ENCODE measurements at places on chromosomes 7 and 10.

DNA sequence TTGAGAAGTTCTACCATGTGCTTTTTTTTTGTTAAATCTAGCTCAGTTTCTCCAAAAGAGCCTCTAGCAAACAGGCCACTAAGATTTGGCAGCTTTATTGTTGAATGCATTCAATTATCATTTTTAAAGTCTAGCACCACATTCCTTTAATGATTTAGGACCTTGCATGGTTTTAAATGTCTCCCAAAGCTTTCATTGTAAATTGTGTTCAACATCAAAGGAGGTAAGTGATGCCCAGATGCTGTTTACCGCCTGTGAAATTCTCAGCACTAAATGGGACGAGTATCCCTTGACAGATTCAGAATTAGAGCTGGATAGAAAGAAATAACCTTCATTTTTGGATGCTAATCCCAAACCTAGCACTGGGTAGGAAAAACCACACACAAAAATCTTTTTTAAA is 112.1 kb upstream of the FAM204A start:
- DNase-seq = no peak

DNA sequence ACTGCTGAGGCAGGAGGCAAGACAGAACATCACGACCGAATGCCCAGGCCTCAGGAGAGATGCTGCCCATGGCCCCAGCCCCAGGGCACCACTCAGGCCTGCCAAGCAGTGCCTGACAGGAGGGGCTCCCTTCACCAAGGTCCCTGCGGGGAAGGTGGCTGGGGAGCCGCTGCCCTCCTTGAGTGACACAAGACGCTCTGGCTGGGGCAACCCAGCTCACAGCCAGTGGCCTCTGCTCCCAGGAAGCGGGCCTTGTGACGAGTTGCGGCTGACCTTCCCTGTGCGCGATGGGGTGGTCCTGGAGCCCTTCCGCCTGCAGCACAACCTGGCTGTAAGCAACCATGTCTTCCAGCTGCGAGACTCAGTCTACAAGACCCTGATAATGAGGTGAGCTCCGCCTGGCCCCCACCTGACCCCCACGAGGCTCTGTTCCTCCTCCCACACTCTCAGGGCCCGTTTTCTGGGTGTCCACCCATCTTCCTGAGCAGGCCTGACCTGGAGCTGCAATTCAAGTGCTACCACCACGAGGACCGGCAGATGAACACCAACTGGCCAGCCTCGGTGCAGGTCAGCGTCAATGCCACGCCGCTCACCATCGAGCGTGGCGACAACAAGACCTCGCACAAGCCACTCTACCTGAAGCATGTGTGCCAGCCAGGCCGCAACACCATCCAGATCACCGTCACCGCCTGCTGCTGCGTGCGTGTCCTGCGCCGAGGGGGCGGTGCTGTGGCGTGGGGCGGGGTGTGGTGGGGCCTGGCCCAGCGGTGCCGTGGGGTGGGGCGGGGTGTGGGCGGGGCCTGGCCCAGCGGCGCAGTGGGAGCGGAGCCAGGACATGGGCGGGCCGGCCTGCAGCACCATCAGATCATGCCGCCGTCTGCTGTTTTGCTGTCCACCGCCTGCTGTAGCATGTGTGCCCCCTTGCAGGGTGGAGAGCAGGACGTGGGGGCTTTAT is 12.8 kb downstream of the ZMIZ2 start:
- no peak for DNase-seq

DNA sequence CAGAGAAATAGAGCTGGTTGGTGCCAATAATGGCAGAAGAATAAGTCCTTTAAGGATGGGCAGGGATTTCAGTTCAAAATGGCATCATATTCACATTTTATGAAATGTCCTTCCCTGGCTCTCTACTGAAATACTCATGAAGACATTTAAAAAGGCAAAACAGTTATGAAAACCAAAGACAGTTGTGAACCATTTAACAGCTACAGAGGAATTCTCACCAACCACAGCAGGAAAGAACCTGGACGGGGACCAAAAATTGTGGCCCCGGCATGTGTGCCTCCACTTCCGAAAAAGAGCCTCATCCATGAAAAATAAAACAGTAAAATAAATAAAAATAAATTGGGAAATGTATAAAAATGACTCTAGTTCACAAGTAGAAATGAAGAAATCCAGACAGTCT is 539.5 kb downstream of the SUGCT start:
- no peak for DNase-seq

DNA sequence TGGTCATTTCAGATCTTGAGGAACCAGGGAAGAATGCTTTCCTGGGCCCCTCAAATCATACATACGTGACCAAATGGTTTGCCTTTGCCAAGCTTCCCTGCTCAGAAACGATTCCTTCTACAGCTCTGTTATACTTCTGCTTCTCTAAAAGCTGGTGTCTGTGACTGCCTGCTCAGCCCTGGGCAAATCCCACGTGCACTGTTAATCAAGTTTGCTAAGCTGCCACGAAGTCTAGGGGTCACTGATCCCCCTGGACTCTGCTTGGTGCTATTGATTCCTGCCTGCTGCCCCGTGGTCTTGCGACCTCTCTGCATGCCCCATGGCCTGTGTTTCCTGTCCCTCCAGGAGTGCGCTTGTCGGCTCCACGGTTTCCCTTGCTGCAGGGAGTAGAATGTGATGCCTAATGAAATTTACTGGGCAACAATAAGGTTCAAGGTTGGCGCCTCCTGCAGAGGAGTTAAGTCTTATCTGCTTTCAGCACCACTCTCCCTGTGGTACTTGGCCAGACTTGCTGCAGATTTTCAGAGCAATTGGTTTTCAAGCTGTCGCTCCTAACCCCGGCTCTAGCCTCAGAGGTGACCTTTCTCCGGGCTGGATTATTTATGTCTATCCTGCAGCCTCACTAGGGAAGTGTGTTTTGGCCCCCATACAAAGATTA is 201.6 kb upstream of the FZD8 start:
- no peak for DNase-seq

DNA sequence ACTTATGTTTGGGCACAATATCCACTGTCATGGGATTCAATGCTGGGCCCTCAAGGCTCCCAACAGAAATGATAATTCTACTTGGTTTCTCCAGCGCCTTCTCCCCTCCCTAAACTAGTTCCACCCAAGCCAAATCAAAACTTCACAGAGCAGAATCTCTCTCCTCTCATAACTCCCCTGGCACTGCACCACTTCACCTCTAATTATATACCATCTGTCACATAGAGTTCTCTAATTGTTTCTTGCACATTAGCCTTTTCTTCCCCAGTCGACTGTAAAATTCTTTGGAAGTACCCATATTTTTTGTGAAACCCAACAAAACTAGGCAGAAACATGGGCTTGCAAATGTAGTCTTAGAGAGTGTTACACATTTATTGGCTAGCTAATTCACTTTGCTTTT is 8.1 kb downstream of the SGMS1 start:
- no peak for DNase-seq

- DNase-seq = no peak
Measured at GRCh38 chr10:74432841-74433594, 282.0 kb downstream of the ADK start.

GRCh38 chr7:111785076-111785475 is 222.8 kb upstream of the IMMP2L start:
- DNase-seq = no peak

DNA sequence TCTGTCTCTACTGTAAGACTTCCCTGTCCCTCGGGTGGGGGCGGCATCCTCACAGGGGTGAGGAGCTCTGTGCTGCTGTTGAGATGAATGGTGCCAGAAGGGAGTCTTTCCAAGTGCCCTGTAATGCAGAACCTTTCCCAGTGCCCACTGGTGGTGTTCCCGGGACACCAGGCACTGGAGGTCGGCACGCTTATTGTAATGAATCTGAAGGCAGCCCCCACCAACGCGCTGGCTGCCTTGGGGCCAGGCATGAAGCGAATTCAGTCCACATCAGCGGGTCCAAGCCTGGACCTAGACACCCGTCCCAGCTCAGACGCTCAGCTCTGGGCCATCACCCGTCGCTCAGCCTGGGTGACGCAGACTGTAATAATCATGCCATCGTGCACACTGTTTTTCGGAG is 592.9 kb downstream of the DNAJB6 start:
- DNase-seq = no peak

DNA sequence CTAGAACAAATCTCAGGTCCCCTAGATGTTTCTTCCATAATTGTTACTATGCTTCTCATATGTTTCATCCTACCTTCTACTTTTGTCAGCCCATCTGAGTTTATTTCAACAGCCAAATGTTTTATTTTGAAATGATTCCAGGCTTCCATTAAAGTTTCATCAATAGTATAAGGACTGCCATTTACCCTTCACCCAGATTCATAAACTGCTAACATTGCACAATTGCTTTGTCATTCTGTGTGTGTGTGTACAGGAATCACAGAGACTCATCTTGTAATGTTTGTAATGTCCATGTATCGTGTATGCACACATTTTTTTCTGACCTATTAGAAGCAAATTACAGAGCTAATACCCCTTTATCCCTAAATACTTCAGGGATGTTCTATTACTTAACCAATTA is 25.5 kb downstream of the MMRN2 start:
- DNase-seq = no peak

DNA sequence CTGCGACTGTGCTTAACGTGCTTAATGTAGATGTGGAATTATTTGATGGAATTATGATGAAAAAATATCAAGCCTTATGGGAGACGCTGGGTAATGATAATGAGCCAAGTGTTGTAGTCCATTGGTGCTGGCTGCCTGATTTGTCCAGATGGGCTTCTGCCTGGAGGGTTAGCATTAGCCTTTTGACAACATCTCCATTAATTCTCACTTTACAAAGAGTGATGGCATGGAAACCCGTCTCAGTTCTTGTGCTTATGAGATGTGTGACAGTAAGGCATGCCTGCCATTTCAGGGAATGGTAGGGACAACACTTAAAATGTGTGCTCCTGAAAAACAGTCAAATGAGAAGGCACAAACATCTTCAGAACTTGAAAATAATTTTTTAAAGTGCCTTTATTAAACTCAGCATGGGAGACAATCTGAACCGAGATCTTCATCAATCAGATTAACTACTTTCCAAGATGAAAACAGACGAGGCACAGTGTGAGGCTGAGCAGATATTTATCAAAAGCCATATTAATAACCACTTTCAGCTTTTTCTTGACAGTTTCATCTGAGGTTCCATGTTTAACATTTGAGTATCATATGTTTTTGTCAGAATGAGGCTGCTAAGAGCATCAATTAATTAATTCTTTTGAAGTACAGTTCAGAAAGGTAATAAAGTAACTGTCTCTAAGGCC is 473.1 kb downstream of the NXPH1 start:
- no peak for DNase-seq

DNA sequence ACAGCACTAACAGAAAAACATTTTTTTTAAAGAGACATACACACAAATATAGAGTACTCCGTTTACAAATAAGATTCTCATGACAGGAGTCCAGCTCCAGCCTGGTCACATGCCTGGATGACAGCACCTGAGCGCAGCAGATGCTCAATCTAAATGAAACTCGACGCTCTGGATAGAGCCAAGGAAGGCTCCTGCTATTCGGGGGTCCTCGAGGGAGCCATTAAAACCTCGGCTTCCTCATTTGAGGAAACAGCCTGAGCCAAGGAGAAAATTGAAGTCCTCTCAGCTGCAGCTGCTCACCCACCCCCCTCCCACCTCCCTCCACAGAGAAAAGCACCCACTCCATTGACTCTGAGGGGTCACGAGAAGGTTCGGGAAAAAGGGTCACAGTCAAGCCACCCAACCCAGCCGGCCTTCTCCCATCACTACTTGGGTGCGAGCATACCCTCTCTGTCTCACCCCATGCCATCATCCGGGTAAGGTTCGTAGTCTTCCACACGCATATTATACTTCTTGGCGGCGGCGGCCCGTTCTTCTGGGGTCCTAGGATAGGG is 673 bp downstream of the NDUFB8 start:
- DNase-seq = no peak

DNA sequence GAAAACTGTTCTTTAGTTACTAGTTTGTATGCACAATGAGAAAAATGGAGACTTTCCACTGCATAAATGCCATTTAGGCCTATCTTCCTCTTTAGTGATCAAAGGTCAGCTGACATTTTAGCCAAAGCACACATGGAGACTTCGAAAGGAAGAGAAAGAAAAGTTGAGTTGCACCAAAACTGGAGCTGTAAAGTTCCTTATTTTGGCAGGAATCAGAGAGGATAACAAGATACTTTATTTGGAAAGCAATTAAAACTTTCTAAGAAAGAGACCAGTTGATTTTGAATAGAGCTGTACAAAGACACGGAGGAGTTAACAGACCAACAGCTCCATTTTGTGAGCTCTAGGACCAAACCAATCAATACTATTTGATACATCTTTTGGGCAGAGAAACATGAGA is 14.2 kb downstream of the ENTPD7 start:
- DNase-seq = no peak
